ENCODE measurements at places on chromosomes 5 and 9. TPM values are rescaled to one million over a fixed set of nuclear protein-coding genes. Genes with fewer than 3 reads are reported as not detected.

DNA sequence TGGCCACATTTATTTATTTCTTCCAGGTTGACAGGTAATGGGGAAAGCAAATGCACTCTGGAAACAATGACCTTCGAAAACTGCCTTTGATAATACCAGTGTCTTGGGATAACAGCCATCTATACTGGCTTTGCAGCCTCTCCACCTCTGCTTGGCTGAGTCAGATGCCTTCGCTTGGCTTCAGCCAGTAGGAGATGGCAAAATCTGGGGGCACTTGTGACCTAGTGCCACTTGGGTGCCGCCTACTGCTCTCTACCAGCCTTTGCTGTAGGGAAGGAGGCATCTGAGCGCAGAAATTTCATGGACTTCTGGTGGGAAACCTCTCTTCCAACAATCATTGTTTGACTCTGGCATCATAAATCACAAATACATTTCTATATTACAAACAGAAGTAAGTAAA lies 21.8 kb downstream of the FYB1 start:
- DNase-seq = no peak

GRCh38 chr5:68476854-68477253 lies 261.3 kb downstream of the PIK3R1 start:
- DNase-seq = no peak

DNA sequence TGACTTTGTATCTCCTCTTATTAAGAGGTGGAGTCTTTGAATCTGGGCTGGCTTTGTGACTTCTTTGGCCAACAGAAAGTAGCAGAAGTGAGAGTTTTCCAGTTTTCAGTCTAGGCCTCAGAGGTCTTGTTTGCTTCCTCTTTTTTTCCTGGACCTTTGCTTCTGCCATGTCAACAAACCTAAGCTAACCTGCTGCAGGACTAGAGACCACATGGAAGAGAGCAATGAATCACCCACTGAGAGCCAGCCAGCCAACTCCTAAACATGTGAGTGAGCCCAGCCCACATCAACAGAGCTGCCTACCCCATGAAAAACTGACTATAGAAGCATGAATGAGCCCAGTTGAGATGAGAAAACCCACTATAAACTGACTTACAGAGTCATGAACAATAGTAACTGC lies 29.9 kb downstream of the MRPL22 start:
- no peak for DNase-seq

DNA sequence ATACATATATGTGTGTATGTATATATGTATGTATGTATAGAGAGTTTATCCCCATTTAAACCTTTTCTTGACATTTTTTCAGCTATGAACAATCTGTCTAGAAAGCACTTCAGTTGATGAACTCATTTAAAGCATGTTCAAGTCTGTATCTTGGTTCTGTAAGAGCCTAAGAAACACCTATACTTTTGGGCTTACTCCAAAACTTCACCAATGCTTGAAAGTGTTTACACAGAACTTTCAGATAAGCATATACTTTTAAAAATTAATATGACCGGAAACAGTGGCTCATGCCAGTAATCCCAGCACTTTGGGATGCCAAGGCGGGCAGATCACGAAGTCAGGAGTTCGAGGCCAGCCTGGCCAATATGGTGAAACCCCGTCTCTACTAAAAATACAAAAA lies 30.8 kb downstream of the WDR41 start:
- no peak for DNase-seq

DNA sequence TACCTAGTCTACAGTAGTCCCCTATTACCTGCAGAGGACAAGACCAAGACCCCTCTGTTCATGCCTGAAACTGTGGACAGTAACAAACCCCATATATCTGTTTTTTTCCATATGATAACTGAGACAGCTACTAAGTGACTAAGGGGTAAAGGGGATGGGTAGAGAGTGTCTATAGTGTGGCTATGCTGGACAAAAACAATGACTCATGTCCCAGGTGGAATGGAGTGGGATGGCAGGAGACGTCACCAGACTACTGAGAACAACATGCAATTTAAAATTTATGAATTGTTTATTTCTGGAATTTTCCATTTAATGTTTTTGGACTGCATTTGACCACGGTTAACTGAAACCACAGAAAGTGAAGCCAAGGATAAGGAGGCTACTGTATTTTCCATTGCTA lies 171.8 kb downstream of the AGTPBP1 start:
- no peak for DNase-seq

DNA sequence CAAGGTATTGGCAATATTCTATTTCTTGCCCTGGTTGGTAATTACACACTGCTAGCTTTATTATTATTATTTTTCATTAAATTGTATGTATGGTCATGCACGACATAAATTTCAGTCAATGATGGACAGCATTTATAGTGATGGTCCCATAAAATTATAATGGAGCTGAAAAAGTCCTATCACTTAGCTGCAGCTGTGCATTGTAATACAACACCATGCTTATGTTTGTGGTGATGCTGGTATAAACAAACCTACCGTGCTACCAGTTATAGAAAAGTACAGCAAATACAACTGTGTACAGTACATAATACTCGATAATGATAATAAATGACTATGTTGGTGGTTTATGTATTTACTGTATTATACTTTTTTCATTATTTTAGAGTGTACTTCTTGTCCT lies 65.5 kb downstream of the NR3C1 start:
- no peak for DNase-seq

GRCh38 chr9:19754921-19755320 lies 33.9 kb downstream of the SLC24A2 start:
- no peak for DNase-seq

GRCh38 chr9:137784641-137785513 lies 92.7 kb upstream of the CACNA1B start:
- DNase-seq = no peak

DNA sequence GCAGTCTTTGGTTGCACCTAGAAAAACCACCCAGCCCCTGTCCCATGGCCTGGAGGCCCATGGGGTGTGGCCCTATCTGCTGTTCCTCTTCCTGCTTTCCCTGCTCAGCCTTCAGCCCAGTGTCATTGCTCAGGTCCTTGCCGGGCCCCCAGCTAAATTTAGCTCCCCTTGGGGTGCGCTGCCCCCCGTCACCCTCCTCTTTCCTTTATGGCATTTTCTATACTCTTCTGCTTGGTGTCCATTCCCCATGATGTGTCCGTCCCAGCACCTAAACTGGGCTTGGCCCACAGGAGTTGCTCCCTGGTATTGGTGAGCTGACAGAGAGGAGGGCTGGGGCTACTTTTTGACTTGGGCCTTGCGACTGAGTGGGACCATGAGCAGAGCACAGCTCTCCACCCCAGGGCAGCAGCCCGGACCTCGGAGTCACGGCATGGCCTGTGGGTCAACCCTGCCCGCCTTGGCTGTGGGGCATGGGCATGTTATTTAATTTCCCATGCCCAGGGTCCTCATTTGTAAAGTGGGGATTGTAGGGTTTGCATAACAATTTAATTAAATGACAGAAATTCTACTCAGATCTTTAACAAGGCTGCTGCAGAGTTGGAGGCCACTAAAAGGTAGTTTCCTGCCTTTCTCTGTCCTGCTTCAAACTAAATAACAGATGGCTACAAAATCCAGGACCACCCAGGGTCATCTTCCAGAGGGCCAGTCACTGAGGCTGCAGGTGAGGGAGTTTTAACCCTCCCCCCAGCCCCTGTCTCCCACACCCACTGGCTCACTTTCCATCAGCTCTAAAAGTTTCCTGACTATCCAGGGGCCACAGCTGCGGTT lies 98.2 kb downstream of the DAP start:
- DNase-seq = no peak

- DNase-seq = no peak
These were observed 133.9 kb downstream of the FSTL4 start for GRCh38 chr5:133478199-133478985.

DNA sequence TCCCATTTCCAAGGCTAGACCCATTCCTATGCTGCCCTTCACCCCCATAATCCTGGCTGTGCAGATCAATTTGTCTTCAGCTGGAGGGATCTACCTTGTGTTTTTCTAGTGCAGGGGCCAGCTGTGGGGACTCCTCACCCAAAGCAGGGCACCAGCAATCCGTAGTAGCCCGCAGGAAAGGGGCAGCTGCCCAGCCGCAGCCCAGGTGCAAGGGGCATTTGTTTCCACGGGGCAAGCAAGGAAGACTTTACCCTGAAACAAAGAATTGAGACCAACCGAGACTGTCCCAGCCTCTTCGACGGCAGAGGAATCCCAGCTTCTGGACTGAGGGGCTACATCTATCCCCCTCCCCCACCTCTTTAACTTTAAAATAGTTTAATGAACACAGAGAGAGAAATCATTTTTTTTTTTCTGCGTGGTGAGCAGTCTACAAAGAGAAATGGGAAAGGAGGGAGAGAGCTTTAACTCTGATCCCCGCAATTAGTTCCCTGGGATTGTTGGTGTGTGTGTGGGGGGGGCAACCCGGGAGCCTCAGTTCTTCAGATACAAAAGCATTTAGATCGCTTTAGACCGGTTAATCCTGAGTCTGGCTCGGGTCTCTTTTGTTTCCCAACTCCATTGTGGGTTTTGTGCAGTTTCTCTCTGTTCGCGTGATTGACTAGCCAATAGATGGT lies 10.6 kb upstream of the LHX2 start:
- DNase-seq = no peak

DNA sequence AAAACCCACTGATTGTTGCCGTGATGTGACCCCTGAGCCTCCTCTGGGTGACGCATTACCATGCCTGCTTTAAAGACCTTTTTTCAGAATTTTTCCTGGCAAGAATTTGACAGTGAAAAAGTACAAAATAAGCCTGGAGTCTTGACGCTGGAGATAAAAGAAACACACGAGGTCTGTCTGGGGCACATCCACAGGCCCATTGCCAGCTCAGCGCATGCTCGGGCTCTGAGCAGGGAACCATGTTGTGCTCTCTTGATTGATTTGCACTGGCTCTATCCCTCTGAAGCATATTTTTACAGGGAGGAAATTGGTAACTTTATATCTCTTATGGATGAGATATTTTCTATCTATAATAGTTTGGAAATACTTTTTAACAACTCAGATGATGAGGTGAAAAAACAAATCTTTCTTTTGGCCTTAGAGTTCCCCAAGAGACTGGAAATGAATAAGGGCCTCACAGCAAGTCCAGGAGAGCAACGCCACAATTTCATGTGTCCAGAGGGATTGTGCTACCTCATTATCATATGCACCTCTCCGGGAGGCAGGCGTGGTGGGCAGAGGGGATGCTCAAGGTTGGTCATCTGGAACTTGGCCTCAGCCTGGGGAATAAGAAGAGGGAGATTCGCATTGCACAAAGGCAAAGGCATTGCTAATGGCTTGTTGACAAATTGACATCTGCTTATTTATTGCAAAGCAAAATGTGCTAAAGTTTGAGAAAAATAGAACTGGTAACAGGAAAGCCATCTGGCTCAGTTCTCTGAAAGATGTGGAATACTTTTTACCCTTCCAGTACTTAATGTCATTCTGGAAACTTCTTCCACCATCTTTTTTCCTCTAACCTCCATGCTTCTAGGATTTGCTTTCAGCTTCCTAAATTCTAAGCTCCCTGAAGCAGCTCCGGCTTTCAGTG lies 183.8 kb downstream of the PJA2 start:
- no peak for DNase-seq

DNA sequence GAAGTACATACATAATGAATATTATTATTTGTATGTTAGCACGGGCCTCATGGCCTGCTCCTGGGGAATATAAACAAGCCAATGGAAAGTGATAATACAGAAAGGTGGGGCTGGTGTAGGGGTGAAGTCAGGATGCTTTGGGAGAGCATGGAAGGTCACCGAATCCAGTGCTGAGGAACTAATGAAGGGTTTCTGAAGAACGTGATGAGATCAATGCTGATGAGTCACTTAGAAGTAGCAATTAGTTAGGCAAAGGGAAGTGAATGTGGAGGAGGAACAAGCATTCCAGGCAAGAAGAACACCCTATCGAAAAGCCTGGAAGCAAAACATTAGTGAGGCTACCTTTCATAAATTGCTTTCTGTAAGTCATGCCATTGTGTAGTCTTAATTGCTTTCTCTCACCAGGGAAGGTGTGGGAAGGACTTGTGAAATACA lies 2.1 kb downstream of the ANXA1 start:
- no peak for DNase-seq

- no peak for DNase-seq
These were observed 411.8 kb downstream of the CDH10 start for GRCh38 chr5:24232929-24233498.

DNA sequence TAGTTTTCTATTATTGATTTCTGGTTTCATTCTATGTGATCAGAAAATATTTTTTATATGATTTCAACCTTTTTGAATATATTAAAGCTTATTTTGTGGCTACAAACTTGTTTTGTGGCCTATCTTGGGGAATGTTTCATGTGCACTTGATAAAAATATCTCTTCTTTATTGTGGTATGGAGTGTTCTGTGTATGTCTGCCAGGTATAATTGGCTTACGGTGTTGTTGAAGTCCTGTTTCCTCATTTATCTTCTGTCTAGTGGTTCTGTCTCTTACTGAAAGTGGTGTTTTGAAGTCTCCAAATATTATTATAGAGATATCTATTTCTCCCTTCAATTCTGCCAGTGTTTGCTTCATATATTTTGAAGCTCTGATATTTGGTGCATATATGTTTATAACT lies 9.6 kb downstream of the CARD19 start:
- DNase-seq = no peak

DNA sequence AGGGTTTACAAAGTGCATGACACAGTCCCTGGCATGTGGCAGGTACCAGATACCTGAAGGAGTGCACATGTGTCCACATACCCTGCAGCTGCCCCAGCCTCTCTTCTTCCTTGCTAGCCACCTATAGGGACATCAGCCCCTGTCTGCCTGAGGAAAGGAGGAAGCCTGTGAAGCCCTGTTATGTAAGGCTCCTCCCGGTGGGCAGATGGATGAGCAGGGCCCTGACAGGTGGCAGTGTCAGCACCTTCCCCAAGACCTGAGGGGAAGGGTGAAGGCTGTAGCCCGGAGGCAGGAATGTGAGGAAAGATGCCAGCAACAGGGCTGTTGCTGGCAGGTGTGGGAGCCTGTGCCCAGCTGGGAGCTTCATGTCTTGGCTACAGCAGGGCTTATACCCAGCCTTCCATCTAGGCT lies 21.7 kb downstream of the TCF7 start:
- DNase-seq = no peak

GRCh38 chr9:8224381-8224801 lies 424.8 kb upstream of the DMAC1 start:
- DNase-seq = no peak

- peak; percentile 65 for DNase-seq
These were observed 20.2 kb downstream of the NSG2 start for GRCh38 chr5:174065528-174066197.

- DNase-seq = no peak
These were observed 118.7 kb downstream of the PJA2 start for GRCh38 chr5:109291090-109291489.

DNA sequence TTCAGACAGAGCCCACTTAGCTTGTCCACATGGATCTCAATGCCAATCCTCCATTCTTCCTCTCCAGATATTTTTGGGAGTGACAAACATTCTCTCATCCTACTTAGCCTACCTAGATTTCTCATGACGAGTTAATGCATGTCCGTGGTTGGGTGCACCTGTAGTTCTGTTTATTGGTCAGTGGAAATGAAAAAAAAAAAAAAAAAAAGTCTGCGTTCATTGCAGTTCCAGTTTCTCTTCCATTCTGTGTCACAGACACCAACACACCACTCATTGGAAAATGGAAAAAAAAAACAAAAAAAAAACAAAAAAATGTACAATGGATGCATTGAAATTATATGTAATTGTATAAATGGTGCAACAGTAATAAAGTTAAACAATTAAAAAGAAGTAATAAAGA lies 59.0 kb downstream of the BASP1 start:
- no peak for DNase-seq

Gene SLC24A2
- 0.06 TPM for total RNA-seq

Gene OTP
- not detected for total RNA-seq

Gene TTC16
- not detected for total RNA-seq

Gene RNF208
- total RNA-seq = 6.5 TPM

Gene C9orf50
- total RNA-seq = not detected

Gene CDH10
- 0.14 TPM for total RNA-seq

Gene GPR150
- total RNA-seq = 2.0 TPM

Gene GARIN3
- not detected for total RNA-seq

Data from pancreas (tissue), 10 donors.